Suppressor macrophage treated with lipopolysaccharide for 4 hours (primary cell): ENCODE measurements at places on chromosomes 6 and 20.

- DNase-seq, result peak; percentile 46
These were observed 45.9 kb downstream of the SASH1 start for GRCh38 chr6:148388521-148388920.

- peak; percentile 21 for DNase-seq
These were observed 162.0 kb downstream of the BTBD9 start for GRCh38 chr6:38477680-38478260.

DNA sequence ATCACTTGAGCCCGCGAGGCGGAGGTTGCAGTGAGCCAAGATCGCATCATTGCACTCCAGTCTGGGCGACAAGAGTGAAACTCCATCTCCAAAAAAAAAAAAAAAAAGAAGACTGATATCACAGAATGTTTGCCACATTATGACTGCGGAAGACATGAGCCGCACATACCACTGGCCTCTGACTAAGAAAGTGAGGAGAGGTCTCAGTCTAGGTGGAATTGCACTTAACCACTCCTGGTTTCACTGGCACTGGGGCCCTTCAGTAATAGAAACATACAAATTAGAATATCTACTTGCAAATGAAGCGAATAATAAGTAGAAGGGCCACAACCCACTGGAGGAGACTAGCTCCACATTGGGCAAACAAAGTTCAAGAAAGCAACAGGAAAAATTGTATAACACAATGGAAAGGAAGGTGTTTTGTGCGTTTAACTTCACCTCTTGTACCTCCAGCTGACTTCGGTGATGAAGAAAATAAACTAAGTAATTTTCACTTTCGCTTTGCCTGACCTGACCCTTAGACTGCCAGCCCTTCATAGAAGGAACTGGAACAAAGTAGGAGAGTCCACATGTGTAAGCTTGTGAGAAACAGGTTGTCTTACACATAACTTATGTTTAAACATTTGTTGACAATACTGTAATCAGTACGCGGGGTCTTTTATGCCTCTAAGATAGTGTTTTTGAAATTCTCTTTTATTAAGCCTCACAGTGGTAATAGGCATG lies 147.5 kb upstream of the TSHZ2 start:
- DNase-seq, result no peak

DNA sequence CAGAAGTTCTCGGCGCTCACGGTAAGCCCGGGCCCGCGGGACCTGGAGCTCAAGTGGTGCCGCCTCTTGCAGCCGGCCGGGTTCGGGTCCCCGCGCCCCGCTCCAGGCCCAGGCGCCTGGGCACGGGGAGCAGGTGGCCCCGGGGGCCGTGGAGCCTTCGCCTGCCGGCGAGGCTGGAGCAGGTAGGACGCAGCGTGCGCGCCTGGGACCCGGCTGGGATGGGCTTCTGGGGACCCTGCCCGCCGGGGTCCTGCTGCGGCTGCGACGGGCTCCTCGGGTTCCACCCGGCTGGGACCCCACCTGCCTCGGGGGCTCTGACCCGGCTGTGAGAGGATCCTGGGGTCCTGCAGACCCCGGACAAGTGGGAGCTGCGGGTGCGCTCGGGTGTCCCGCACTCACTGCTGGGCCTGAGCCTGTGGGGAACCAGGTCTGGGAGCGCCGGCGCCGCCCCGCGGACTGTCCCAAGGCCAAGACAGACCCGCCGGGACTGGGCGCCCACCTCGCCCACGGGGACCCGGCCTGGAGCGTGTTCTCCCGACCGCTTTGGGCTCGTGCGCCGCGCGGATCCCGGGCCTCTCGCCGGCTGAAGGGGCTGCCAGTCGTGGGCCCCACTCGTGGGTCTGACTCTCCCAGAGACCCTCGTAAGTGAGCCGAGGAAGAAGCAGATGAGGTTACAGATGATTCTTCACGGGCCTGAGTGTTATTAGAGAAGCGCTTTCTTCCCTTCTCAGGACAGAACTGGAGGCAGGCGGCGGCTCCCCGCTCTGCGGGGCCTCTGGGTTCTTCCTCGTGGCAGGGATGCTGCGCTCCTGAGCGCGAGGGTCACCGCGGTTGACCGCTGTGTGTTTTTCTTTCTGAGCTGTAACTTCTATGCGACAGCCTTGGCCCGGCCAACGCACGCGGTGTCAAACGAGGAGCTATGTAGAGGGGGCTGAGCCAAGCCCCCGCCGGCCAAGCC lies 729 bp downstream of the SMOC2 start:
- DNase-seq, result no peak

GRCh38 chr6:129312880-129313279 lies 397.1 kb downstream of the ARHGAP18 start:
- no peak for DNase-seq

GRCh38 chr6:56292505-56293181 lies 45.3 kb upstream of the COL21A1 start:
- peak; percentile 61 for DNase-seq

DNA sequence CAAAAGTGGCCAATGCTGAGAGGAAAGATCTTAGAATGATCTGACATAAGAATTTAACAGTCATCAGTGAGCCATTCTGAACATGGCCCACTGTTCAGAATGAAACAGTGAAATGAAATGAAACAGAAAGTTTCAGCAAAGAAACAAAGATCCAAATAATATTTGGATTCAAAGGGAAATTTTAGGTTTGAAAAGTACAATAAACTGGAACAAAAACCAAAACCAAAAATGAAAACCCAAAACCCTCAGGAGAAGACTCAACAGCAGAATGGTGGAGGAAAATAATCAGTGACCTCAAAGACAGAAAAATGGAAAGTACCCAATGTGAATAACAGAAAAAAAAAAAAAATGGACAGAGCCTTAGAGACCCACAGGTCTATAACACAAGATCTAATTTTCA lies 66.1 kb upstream of the EMILIN3 start:
- peak; percentile 78 for DNase-seq

- DNase-seq, result peak; percentile 88
These were observed 95.5 kb upstream of the SCGN start for GRCh38 chr6:25556516-25556915.

GRCh38 chr6:100181309-100181708 lies 187.3 kb upstream of the MCHR2 start:
- no peak for DNase-seq

DNA sequence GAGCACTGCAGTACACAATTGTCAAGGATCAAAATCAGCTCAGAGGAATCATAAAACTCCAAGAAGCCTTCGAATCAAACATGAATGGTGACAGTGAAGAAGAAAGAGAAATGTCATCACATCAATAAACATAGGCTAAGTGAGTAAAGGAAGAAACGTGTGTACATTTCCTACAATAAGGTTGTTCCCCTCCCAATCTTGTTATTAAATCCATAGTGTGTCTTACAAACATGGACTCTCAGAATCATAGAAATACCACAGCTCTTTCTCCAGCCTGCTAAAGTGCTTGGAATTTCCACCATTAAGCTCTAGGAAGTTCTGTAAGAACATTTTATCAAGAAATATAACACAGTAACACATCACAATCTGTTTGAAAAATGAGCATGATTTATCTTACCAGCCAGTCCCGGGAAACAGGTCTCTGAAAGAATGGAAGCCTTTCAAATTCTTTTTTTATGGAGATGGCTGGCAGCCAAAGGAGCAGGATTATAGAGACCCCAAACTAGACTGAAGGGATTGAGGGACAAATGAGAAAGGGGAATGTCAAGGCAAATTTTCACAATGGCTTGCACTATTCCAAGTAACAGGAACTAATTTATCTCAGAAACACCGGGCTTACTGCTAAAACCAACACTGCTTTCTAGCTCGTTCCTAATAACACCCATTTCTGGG lies 4.5 kb upstream of the TNFAIP3 start:
- DNase-seq, result no peak

DNA sequence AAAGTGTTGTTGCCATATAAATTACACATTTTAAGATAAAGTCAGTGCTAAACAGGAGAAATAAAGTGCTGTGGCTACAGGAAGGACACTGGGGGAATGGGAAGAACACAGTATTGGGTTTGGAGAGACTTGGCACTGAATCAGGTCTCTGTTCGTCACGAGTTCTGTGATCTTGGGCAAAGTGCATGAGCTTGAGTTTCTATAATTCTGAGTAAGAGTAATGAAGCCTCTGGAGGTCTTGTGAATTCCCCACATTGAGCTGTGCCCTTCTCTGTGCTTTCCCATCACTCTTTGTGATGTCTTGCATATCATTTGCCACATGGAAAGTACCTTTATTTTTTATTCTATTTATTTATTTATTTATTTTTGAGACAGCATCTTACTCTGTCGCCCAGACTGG lies 16.8 kb upstream of the EEF1A1 start:
- DNase-seq, result no peak

DNA sequence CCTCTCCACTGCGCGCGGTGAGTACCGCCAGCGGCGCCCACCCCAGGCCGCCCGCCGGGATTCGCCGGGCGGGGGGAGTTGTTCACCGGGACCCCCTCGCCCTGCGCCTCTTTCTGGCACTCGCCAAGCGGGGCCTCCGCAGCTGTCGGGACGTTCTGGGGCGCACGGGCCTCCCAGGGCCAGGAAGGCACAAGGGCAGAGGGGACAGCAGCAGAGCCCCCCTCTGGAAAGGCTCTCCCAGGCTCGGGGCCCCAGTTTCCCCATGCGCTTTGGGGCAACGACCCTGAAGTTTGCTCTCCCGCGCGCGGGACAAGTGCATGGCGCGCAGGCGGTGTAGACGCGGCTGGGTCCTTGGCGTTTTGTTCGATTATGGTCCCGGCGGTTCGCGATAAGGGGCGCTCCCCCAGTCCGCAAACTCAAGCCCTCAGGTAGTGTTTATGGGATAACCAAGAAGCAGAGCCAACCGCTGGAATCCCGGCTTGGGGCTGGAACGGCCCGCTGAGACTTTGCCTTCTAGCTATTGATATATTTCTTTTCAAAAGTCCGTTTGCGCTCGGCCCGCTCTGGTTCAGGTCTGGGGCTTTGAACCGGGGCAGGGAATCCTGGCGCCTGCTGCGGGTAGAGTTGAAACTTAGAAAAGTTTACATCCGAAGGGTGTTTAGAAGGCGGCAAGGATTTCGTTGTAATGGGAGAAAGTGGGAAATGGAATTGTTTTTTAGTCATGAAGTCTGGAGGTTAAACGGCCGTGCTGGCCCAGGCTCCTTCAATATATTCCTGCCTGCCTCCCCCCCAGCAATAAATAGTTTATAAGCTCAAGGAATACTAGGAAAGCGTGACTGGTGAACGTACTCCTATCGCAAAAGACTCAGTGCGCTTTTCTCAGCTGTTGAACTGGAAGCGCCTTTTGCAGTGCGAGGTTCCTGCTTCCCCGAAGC lies 595 bp downstream of the EYA2 start:
- peak; percentile 14 for DNase-seq
